SK-MEL-5 (cell line): ENCODE measurements at places on chromosomes 5 and 9.

DNA sequence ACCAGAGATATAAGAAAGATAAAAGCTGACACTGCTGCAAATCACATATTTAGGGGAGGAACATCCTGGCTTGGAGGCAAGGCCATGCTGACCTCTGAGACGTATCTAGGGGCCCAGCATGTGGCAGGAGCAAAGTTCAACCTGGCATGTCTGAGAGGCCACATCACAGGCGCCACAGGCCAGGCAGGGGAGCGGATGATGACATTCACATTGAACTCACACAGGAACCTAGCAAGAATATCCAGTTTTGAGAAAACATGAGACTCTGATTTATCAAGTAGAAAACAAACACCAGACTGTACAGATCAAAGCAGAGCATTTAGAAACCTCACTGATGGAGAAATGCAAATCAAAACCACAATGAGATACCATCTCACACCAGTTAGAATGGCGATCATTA, 64.2 kb upstream of the STK32A start:
- DNase-seq: no peak

DNA sequence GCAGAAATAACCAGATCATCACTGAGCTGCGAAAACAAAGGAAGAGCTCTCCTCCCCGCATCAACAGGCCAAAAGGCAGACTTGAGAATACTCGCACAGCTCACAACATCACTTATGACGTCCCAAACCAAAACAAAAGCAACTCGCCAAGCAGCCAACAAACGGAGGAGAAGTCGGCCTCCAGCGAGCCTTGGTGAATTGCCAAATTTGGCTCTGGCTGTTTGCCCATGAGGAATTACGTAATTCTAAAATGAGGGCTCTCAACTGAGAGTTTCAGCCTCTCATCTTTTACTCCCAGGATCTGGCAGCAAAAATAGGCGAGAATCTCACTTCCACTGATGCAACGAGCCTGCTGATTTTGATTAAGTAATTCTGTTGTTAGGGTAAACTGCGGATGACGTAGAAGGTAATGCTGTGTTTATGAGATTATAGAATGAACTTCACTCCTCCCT, 51.7 kb upstream of the SEMA6A start:
- DNase-seq: no peak

DNA sequence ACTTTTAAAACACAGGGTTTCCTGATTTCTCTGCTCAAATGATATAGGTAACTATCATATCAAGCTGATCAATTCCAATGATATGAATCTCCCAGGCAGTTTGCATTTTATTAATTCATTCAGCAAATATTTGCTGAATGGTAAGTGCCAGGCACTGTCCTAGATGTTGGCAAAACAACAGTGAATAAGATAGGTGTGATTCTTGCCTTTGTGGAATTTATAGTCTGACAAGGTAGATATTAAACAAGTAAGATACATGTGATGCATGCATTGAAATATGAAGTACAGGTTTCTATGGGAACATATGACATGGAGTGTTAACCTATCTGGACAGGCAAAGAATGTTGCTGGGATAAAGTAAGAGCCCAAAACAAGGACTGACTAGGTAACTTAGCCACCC, 231.8 kb upstream of the DAB2 start:
- DNase-seq: no peak

DNA sequence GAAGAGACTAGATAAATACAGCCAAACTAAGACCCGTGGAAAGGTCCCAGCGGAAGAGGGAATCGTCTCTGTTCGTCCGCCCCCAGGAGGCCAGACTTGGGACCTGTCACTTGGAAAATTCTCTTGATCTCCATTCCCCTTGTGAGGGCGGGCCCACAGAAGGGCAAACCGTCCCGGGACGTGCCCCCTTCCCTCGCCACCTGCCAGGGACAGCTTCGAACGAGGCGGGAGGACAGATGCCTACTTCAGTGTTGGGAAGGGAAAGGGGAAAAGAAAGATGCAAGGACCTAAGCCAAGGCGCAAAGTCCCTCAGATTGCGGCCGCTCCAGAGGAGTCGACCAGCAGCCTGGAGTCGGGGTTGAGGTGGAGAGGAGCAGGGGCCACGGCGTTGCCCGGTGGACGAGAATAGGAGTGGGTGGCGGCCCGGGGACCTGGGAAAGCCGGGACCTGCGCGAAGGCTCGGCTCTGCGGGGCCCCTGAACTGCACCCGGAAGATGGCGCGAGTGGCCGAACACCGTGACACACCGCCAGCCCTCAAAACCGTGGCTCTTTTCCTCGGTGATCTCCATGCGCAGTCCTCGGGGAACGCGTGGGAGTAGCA, 4.4 kb upstream of the EBF1 start:
- DNase-seq: peak; percentile 25

DNA sequence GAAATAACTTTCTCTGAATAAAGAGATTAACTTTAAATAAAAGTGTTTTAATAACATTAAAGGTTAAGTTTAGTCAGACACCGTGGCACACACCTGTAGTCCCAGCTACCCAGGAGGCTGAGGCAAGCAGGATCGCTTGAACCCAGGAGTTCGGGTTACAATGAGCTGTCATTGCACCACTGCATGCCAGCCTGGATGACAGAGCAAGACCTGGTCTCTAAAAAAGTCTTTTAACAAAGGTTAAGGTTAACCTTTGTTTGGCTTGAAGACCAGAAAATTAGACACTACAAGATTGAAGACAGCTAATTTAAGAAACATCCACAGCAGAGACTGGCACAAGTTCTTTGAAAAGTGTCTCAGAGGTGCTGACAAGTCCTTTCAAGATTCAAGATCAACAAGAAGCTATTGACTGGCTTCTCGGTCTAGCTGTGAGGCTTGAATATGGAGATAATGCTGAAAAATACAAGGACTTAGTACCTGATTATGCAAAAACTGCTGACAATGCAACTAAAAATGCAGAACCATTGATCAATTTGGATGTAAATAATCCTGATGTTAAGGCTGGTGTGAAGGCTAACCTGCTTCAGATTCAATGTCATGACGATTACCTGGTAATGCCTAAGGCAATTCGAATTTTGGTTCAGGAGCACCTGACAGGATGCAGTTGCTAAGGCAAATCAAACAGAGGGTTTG, 48.8 kb downstream of the FAM81B start:
- DNase-seq: no peak

DNA sequence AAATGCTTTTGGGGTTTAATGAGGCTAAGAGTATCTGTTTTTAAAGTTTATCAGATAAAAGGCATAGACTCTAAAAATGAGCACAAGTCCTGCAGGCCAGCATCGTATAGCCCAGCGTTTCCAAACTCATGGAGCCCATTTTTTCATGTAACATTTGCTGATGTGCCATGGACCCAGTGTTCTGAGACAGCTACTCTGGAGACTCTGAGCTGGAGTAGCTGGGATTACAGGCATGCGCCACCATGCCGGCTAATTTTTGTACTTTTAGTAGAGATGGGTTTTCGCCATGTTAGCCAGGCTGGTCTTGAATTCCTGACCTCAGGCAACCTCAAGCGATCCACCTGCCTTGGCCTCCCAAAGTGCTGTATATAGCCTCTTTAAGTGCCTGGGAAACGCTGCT, 15.8 kb downstream of the GLRX start:
- no peak for DNase-seq

- no peak for DNase-seq
These were observed 72.0 kb upstream of the CKMT2 start for GRCh38 chr5:81161012-81161601.

DNA sequence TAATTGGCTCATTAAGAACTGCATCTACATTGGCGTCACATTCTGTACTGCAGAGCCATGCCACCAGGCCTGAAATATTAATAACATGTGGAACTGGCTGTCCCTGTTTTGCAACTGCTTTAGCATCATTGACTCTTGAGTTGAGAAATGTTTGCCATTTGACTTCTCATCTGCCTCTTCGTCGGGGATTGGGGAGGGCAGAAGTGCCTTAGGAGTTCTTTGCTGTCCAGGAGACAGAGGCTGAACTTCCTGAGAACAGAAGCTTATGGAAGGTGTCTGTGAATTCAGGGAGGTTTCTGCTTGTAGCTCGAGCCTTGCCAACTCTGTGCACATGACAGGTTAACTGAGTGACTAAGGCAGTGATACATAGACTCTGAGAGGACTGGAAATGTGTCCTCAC, 265.0 kb downstream of the KIF4B start:
- DNase-seq: no peak

DNA sequence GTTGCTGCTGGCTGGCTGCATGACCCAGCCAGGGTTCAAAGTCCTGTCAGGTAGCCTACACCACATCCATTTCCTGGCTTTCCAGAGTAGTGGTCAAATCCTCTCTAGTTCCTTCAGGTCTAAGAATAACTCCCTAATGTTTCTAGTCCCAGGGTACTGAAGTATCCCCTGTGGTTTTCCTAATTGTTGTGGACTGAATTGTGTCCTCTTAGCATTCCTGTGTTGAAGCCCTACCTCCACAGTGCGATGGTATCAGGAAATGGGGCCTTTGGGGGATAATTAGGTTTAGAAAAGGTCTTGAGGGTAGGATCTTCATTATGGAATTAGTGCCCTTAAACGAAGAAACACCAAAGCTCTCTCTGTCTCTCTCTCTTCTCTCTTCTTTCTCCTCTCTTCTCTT, 191.8 kb upstream of the CCNG1 start:
- DNase-seq: no peak

GRCh38 chr9:18795947-18796671, 236.9 kb downstream of the SAXO1 start:
- no peak for DNase-seq

GRCh38 chr9:109098171-109098959, 21.4 kb downstream of the TMEM245 start:
- peak; percentile 74 for DNase-seq

DNA sequence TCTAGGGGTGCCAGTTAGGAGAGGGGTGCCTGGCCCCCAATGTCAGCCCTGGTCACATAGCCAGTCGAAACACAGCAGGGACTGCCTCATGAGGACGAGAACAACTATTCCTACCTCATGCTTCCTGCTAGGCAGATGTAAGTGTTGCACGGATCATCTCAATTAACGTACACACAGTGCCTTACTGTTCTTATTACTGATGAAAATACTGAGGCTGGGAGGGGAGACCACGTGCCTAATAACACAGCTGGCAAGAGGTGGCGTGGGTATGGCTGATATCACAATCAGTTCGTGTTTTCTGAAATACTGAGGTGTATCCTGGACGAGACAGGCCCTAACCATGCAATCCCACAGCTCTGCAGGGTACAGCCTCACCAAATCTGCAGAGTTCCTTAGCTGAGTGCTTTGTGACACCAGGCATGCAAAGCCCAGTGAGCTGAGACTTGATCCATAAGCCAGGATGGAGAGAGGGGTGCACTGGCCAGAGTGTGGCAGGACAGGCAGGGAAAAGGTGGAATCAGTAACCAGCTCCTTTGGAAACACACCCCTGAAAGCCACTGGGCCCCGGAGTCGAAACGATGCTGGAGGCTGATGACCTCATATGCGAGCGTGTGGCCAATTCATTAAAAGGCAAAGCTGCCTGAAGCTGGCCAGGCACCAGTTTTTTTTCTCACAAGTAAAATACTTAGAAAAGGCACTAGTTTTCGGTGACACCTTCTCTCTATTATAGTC, 63.9 kb downstream of the PRRT1B start:
- DNase-seq: no peak

GRCh38 chr9:116365056-116365471, 211.5 kb downstream of the PAPPA start:
- DNase-seq: no peak

DNA sequence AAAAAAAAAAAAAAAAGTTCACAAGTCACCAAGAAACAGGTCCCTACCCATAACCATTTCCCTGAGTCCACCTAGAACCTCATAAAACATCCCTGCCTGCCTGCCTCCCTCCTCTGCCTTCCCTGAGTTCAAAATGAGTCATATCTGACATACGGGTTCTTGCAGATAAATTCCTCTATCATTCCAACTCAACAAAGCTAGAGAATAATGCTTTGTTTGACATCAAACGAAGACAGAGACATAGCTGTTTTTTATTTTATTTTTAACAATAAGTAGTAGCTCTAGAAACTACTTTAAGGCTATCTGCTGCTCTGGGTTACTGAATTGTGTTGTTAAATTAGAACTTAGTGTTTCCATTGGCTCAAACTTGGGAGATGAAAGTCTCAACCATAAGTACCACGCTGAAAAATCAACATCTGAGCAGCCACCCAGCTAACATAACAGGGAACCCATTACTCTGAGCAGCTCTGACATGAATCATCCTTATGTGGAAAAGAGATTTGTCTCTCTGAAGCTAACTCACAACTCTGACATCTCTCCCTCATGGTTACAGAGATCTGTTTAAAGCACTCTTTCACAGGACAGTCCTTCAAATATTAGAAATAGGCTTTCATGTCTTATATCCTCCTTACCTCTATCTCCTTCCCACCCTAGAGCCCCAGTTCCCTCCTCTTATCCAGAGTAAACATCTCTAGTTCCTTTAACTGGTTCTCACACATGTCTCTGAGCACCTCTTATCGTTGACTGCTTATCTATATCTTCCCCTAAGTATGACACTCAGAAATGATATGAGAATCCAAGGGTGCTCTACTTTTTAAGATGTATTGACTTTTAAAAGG, 12.1 kb downstream of the TMEM245 start:
- no peak for DNase-seq

DNA sequence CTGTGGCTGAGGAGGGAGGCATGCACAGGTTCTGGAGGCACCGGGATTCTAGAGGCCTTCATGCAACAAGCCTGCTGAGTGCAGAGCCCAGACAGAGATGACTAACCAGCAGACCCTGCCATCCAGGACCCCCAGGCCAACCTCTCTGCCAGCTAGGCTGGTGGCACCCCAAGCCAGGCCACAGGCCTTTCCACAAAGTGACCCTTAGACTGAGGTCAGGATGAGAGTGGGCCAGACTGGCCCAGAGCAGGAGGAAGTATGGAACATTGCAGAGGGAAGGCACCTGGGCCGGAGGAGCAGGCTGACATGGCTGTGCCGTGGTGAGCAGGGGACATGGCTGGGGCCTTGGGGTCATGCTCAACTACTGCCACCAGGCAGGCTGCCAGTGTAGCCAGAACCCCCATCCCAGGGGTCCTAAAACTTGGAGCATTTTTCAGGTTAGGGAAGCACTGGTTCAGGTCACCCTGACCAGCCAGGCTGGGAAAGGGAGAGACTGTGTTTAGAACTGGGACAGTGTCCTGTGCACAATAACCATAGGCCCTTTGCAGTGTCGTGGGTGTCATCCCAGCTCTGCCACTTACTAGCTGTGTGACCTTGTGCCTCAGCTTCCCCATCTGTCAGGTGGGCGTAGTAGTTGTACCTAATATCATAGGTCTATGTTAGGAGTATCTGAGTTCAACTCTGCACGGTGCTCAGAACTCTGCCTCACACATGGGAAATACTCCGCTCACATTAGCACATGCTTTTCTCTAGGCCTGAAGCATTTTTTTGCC, 17.3 kb downstream of the TCF7 start:
- no peak for DNase-seq

DNA sequence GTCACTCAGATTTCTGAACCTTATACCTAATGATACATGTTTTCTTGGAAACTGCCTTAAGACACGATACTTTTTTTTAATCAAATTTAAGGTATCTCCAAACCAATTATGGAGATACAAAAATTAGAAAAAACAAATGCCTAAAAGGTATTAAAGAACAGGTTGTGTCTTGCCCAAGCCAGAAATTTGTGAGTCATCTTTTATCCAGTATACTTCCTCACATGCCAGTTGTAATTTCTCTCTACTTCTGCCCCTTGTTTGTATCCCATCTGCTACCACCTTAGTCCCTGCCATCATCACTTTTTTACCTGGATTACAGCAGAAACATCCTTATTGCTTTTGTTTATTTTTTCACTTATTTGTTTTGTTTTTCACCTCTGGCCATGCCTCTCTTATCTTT, 571.2 kb upstream of the DAB2 start:
- DNase-seq: no peak

- peak; percentile 35 for DNase-seq
These were observed 38.3 kb downstream of the DAPK1 start for GRCh38 chr9:87535817-87536539.
